ENCODE measurements at places on chromosomes 4 and X.

GRCh38 chr4:84977396-84977795, 10.9 kb upstream of the WDFY3 start:
- DNase-seq: no peak

DNA sequence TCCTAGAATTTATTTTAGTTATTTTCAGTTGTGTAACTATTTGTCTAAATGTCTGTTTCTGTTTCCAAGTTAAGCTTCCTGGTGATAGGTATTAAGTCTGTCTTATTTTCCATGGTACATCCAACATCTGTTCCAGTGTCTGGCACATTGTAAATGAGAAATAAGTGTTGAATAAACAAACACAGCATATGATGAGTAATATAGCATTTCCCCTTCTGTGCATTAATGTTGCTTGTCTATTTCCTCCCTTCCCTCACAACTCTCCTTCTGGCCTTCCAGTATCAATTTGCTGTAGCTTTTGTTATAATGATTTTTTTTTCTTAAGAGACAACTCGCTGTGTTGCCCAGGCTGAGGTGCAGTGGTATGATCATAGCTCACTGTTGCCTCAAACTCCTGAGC, 36.1 kb downstream of the COPS4 start:
- DNase-seq: no peak

- no peak for DNase-seq
Measured at GRCh38 chrX:18647621-18648020, 24.3 kb downstream of the RS1 start.

DNA sequence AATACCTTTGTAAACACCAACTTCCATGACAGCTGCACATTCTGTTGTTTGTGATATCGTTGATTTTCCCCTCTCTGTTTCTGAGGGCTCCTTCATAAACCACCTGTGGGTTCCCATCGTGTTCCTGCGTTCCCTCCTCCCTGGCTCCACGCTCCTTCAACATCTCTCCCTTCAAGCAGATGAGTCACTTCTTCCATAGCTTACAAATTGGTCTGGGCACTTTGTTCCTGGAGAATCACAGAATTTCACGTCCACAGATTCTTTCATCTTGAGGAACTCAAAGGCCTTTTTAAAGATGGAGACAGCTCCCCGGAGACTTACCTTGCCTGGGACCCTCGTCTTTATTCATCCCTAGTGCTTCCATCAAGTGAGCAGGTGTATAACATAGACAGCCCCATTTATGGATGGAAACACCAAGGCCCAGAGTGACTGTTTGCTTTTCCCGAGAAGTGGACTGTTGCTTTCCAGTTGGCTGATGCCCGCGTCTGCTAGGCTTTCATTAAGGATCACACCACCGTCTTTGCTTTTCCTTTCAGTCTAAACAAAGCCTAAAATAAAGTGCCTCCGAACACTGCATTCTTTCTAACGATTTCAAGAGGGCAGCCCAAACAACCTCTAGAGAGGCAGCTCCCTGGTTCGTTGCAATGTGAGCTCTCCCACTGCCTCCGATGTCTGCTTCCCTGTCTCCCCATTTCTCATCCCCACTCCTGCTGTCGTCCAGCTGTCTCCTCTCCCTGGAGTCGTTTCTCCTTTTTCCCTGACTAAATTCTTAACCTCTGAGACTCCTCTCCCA, 146.3 kb upstream of the STX18 start:
- no peak for DNase-seq

DNA sequence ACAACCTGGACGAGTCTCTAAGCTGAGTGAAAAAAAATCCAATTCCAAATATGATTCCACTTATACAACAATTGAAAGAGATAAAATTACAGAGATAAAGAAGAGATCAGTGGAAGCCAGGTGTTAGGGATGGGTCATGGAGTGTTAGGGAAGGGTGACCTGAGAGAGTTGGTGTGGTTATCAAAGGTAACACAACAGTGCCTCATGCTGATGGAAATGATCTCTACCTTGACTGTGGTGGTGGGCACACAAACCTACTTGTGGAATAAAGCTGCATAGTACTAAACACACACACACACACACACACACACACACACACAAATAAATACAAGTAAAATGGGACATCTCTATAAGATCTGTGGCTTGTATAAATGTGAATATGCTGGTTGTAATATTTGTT, 26.0 kb downstream of the BEND2 start:
- no peak for DNase-seq

DNA sequence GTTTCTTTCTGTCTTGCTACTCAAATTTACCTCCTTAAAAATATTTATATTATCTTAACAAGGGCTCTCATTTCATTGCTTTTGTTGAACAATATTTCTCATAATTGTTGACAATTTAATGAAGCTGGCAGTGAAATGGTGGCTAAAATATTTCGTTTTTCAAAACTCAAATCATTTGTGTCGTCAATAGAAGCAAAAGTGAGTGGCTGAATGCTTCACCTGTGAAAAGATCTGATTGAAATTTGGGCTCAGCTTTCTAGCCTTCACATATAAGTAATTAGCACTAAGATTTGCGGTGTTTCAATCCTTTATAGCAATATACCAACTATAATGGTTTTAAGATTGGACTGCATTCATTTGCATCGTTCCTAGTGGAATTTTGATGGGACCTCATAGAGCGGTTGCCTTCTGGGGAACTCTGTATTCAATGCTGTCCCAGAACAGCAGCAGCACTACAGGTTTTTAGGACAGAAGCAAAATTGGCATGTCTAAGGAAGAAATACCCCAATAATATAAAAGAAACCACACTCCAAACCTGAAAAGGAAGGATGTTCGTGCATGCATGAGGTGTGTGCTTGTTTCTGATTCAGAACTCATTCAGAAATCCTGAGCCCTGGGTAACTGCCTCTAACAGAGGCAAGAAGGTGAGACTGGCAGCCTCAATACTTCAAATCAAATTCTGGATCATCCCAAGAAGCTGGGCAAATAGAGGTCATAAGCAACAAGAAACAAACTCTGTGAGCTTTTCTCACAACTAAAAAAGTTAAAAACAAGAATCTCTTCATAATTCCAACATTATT, 2.5 kb downstream of the CXCL1 start:
- no peak for DNase-seq

DNA sequence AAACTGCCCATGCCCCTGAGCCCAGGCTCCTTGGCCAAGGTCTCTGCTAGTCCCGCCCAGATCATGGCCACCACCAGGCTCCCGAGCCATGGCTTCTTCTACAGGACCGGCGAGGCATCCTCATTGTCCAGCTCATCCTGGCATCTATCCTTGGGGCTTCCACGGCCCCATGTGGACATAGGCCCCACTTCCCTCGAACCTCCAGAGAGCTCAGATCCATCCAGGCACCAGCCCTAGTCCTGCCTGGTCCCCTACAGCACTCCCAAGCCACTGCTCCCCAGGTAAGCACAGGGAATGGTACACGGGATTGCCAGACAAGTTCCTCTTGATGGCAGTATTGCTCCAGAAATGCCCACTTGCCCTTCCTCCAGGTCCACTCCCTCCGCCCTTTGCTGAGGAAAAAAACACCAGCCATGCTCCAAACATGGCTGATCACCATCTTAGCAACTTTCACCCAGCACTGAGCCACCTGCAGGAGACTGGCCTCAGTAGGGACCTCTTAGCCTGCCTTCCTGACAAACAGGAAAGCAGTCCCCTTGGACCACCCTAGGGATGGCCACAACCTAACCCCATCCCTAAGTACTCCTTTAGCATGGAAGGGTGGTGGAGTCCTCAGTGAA, 272.1 kb upstream of the AGTR2 start:
- no peak for DNase-seq

DNA sequence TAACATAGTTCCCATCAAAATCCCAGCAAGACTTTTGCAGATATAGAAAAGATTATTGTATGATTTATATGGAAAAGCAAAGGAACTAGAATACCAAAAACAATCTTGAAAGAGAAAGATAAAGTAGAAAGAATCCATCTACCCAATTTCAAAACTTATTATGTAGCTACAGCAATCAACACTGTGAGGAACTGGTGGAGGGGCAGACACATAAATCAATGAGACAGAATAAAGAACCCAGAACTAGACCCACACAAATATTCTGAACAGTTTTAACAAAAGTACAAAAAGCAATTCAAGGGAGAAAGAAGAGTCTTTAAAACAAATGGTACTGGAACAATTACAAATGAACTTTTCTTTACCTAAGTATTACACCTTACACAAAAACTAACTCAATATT, 67.0 kb downstream of the LRBA start:
- no peak for DNase-seq

DNA sequence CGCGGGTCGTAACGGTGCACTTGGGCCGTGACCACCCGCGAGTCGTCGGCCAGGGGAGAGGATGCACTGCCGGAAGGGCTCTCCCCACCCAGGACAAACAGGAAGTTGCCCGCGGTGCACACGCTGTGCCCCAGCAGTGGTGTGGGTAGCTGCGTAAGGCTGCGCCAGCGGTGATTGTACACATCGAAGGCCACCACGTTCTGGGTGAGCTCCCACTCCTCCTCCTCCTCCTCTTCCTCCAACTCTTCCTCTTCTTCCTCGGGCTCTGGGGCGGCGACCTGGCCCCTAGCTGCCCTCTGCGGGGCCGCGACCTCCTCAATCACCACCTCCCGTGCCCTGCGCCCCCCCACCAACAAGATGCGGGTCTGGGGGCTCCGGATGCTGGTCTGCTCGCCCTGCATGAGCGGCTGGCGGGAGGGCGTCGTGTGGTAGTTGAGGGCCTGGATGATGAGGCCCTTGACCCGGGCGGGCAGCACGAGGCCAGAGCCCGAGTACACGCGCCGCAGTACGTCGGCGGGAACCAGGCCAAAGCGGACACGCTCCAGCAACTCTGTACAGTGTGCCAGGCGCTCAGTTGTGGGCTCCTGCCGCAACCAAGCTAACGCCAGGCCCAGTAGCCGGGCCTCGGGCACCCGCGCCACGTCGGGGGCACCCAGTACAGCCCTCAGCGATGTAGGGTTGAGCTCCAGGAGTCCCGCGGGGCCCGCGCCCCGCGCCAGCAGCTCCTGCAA, 1.4 kb downstream of the KLHL34 start:
- DNase-seq: no peak

DNA sequence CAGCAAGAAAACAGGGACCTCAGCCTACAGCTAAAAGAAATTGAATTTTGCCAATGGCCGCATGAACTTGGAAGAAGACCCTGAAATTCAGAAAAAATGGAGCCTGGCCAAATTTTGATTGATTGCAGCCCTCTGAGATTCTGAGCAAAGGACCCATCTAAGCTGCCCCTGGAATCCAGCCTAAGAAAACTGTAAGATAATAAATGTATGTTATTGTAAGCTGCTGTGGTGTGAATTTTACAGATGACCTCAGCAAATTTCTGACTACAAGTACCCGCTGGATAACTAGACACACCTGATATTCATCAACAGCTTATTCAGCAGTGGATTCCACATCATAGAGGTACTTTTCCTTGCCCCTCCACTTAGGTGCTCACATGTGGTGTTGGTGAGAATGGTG, 119.5 kb upstream of the EPHA5 start:
- DNase-seq: no peak

DNA sequence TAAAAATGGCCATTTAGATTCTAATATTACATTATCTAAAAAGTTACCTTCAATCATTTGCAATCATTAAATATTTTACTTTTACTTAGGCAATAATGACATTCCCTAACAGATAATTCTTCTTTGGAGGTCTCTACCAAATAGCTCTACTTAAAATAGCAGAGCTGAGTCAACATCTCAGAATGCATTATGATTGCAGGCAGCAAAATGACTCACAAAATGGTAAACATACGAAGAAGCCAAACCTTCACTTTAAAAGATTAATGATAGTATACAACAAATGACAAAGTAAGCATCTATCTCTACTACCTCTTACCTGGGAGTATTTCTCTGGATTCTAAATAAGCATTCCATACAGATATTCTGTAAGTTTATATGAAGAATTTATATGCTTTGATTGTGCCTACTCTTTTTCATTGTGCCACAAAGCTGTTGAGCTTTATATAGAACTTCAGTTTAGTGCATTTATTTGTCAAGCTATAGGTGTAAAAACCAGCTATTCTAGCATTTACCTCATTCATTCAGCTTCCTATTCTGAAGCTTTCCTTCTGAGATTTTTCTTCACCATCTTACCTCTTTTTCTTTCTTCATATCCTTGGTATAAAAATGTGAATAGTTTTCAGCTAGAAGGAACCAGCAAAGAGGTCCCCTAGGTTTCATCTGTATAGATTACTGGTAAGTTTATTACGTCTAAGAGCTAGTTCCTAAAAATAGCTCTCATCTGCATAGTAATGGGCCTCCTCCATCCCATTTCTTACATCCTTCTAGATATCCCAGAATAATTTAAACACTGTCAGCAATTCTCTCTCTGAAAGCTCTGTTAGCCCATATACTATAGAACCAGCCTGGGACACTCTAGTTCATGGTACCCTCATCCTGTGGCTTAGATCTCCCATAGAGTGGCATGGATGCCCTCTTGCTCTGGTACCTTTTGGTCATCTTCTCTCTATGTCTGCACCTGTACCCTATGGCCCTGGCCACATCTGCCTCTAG, 17.2 kb upstream of the SPCS3 start:
- no peak for DNase-seq

GRCh38 chr4:86306816-86307215, 53.0 kb downstream of the MAPK10 start:
- no peak for DNase-seq

DNA sequence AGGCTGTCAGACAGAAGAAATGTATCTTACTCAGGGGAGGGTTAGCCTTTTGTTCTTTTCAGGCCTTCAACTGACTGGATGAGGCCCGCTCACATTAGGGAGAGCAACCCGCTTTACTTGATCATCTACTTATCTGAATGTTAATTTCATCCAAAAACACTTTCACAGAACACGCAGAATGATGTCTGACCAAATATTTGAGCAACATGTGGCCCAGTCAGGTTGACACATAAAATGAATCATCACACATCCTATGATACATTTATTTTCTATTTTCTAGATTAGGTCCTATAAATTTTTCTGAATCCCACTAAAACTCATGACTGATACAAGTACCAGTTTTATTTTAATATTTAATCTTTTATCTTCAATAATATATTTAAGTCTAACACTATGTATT, 260.3 kb downstream of the IL15 start:
- DNase-seq: no peak

GRCh38 chr4:973431-974397, at the start of gene DGKQ:
Gene DGKQ (minus strand): TSS chr4:973569. CDS start chr4:973482, 87 bp downstream.
- peak; percentile 98 for DNase-seq

DNA sequence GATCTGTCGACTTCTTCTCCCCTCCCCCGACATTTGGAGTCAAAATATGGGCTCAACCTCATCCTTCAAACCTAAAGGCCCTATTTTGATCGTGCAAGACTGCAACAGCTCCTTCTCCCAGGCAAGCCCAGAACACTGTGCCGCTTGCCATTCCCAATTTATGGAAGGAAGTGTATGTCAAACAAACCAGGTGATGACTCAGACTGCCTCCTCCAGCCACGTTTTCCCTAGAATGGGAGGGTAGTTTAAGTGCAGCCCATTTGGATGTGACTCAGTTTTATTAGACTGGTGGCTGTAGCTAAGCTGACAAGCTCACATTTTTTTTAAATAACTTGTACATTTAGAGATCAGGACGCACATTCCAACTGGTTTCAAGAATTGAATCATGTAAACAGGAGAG, 570.4 kb upstream of the DIPK2B start:
- DNase-seq: no peak

DNA sequence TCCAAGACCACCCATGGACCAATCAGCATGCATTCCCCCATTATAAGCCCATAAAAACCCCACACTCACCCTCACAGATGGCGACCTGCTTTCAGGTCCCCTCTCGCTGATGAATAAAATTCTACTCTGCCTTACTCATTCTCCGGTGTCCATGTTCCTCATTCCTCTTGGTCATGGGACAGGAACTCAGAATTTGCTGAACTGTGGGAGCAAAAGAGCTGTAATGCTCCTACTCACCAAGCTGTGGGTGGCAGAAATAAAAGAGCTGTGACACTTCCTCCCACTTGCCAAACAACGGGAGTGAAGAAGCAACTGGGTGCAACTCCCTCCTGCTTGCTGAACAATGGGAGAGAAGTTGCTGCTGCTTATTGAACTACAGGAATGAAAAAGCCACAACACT, 168.5 kb upstream of the PCDH18 start:
- DNase-seq: no peak

Data from upper lobe of left lung (tissue), 6 donors.